Esophagus squamous epithelium (tissue), 5 donors: ENCODE measurements at places on chromosomes 7 and 10. TPM values are rescaled to one million over a fixed set of nuclear protein-coding genes. Genes with fewer than 3 reads are reported as not detected.

DNA sequence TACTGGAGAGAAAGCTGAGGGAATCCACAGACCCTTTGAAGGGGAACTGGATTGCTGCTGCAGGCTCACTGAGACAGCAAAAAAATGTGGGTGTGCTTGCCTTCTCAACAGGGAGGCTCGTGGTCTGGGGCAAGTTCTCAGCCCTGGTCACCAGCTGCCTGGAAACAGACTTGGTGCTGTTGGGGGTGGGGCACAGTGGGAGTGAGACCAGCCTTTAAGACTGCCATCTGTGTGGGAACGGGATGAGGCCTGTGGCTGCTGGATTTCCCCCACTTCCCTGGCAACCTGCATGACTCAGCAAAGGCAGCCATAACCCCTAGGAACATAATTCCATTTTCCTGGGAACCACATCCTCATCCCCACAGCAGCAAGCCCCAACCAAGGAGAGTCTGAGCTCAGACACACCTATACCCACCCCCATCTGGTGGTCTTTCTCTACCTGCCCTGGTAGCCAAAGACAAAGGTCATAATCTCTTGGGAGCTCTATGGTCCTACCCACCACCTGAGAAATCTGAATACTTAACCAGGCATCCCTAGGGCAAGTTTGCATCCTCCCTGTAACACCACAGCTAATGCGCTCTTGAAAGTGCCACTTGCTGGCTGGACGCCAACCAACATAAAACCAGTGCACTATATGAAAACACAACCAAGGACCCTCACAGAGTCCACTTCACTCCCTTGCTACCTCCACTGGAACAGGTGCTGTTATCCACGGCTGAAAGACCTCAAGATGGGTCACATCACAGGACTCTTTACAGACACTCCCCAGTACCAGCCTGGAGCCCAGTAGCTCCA lies 45.0 kb upstream of the TFEC start:
- H3K4me3 ChIP-seq = no peak overlapping the region
- no peaks in the 10 kb centered on the region for H3K27me3 ChIP-seq
- H3K36me3 ChIP-seq = no peaks in the 10 kb centered on the region
- no peak overlapping the region for H3K27ac ChIP-seq
- DNase-seq = no peak

Gene PPP1R3A
- not detected for total RNA-seq

GRCh38 chr7:120783273-120783672 lies 74.7 kb downstream of the TSPAN12 start:
- no peaks in the 10 kb centered on the region for H3K27me3 ChIP-seq
- H3K27ac ChIP-seq = no peak overlapping the region
- DNase-seq = no peak
- no peak overlapping the region for H3K4me3 ChIP-seq

Gene PNLIPRP2
- total RNA-seq = not detected

Gene BRAF
- 10.0 TPM for total RNA-seq

Gene CCSER2
- total RNA-seq = 29.2 TPM

DNA sequence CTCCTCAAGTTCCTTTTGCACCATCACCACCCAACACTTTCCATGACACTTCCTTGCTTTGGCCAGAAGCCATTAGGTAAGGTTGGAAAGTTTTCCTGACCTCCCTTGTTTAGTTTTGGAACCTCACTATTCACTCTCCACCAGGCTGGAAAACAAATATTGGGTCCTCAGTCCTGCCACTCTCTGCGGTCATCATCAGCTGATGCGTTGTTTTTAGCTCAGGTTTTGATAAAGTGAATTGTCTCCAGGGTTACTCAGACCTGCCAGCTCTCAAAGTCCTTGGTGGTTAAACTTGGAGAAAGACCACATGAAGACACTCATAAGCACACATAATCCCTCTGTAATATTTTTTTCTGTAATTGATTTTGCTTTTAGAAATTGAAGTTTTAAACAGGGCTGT lies 55.5 kb downstream of the CCDC186 start:
- no peak overlapping the region for H3K4me3 ChIP-seq
- H3K27me3 ChIP-seq = peaks cover 4% of the 10 kb centered on the region
- no peak overlapping the region for H3K27ac ChIP-seq
- H3K36me3 ChIP-seq = no peaks in the 10 kb centered on the region
- DNase-seq = no peak

GRCh38 chr10:132637477-132638129 lies 100.0 kb downstream of the INPP5A start:
- no peak overlapping the region for H3K4me3 ChIP-seq
- H3K4me1 ChIP-seq = peaks cover 10% of the 10 kb centered on the region
- H3K27me3 ChIP-seq = no peaks in the 10 kb centered on the region
- no peaks in the 10 kb centered on the region for H3K36me3 ChIP-seq

DNA sequence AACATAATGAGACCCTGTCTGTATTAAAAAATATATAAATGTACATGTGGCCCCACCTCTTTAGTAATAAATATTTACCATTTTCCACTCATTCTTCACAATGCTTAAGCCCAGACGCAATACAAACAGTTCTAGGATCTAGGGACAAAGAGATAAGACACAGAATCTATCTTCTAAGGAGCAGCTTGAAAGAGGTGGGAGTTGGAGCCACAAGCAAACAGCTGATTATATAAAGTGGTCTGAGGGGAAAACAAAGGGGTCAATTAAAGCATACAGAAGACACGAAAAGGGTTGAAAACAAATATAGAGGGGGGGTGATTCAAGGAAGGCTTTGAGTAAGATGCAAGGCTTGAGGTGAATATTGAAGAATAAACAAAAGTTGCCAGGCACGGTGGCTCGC lies 43.1 kb downstream of the UBE2H start:
- H3K27ac ChIP-seq = no peak overlapping the region
- H3K4me3 ChIP-seq = no peak overlapping the region
- H3K36me3 ChIP-seq = no peaks in the 10 kb centered on the region

Gene ASIC3
- total RNA-seq = 0.95 TPM

- no peaks in the 10 kb centered on the region for H3K27me3 ChIP-seq
- H3K36me3 ChIP-seq = no peaks in the 10 kb centered on the region
- no peak for DNase-seq
- peak overlapping the region; percentile 7 for H3K27ac ChIP-seq
- H3K4me3 ChIP-seq = no peak overlapping the region
Observed at GRCh38 chr7:66330961-66331360, 125.8 kb downstream of the TPST1 start.

Gene WIPF3
- 1.1 TPM for total RNA-seq

Gene FEZF1
- not detected for total RNA-seq

- no peak for DNase-seq
- H3K27me3 ChIP-seq = no peaks in the 10 kb centered on the region
- peaks cover 50% of the 10 kb centered on the region for H3K4me1 ChIP-seq
- H3K36me3 ChIP-seq = peaks cover 35% of the 10 kb centered on the region
- no peak overlapping the region for H3K4me3 ChIP-seq
- H3K27ac ChIP-seq = peak overlapping the region; percentile 66
Observed at GRCh38 chr7:55140221-55140940, 121.6 kb downstream of the EGFR start.

DNA sequence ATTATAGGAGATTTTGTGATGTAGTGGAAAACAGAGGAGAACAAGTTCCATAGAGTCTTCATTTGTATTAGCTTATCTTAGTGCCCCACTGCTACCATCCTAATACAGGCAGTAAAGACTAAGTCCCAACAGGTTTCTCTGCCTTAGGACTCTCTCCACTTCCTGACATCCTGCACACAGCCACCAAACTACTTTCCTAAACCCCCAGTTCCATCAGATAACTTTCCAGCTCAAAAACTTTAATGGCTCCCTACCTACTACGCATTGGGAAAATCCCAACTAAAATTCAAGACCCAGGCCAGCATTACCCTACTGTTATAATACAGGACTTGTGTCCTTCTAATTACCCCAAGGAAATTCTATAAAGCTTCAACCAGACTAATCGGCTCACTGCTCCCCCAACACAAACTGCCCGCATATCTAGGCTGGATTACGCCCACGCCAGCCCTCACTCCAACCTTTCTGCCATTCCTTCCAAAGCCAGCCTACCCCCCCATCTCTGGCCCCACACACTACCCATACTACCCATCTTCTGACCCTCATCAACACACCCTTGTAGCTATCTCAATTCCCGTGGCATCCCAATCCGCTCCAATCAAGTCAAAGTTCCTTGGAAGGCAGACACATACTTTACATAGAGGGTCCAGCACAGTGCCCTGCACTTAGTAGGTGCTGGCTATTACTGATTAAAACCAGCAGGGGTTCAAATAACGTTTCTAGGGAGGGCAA lies 1.4 kb downstream of the IDE start:
- peaks cover 57% of the 10 kb centered on the region for H3K4me1 ChIP-seq
- H3K27ac ChIP-seq = peak overlapping the region; percentile 97
- peaks cover 4% of the 10 kb centered on the region for H3K36me3 ChIP-seq
- DNase-seq = no peak
- H3K4me3 ChIP-seq = peak overlapping the region; percentile 91

DNA sequence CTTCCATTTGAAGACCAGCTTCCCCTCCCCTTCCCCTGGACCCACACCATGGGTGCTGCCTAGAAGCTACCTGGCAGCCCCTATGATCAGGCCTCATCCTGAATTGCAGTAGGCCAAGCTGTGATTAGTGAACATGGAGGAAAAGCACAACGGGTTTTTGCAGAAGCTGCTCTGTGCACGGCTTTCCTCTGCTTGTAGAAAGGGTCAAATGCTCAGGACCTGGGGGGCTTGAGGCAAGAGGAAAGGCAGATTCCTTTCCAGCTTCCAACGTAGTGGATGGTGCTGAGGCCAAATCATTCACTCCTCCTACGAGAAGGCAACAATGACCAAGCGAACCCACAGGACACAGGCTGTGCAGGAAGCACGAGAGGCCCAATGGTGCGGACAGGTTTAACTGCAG lies 410.3 kb upstream of the SHH start:
- no peaks in the 10 kb centered on the region for H3K27me3 ChIP-seq
- no peak for DNase-seq
- H3K4me3 ChIP-seq = no peak overlapping the region
- no peaks in the 10 kb centered on the region for H3K4me1 ChIP-seq

GRCh38 chr7:152336754-152337368 lies 98.9 kb downstream of the KMT2C start:
- H3K36me3 ChIP-seq = no peaks in the 10 kb centered on the region
- DNase-seq = no peak
- no peaks in the 10 kb centered on the region for H3K27me3 ChIP-seq
- H3K4me3 ChIP-seq = no peak overlapping the region
- peaks cover 7% of the 10 kb centered on the region for H3K4me1 ChIP-seq

Gene ABCB4
- total RNA-seq = not detected

DNA sequence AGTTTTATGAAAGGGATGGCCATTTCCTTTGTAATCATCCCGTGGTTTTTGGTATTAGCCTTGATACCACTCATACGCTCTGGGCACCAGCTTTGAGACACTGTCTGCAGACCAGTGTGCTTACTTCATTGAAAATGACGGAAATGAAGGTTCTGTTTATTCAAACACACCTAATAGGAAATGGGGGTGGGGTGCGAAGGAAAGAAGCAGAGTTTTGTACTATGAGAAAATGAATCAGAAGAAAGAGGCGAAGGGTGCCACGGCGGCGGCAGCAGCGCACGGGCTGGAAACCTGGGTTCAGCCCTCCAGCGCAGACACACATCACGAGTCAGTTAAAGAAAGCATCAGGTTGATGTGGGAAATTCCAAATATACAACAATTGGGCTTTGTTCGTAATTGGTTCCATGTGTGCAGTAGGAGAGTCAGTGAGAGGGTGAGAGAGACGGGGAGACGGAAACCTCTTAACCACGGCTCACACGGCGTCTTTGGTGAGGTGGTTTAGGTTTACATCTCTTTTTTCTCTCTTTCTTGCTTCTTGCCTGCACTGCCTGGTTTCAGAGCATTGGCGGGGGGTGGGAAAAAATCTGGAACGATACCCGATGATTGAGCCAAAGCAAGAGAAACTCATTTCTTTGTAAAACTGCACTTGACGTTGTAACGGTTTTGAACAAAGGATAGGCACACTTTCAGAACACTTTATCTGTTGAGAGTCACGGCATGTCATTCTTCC lies 321.2 kb downstream of the FRMD4A start:
- H3K4me3 ChIP-seq = no peak overlapping the region
- peak overlapping the region; percentile 64 for H3K27ac ChIP-seq
- no peak for DNase-seq
- H3K27me3 ChIP-seq = no peaks in the 10 kb centered on the region
- H3K36me3 ChIP-seq = no peaks in the 10 kb centered on the region

DNA sequence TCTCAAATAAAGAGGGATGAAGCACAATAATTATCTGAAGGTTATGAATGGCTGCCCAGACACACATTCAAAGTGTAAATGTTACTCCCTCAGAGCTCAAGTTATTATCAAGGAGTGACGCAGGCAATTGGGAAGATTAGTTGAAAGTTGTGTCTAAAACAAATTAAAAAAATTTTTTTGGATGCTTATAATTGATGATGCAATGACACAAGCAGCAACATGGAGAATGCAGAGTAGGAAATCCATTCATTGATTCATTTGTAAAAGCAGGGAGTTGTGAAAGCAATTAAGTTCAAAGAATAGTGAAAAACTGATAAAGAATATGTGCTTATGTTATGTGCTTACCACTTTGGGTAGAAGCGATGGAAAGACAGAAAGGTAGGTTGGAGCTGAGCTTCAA lies 120.4 kb downstream of the CDK6 start:
- H3K27ac ChIP-seq = no peak overlapping the region
- H3K4me1 ChIP-seq = peaks cover 3% of the 10 kb centered on the region
- DNase-seq = no peak
- no peak overlapping the region for H3K4me3 ChIP-seq
- H3K36me3 ChIP-seq = peaks cover 2% of the 10 kb centered on the region

Gene ZNF316
- total RNA-seq = 27.8 TPM

DNA sequence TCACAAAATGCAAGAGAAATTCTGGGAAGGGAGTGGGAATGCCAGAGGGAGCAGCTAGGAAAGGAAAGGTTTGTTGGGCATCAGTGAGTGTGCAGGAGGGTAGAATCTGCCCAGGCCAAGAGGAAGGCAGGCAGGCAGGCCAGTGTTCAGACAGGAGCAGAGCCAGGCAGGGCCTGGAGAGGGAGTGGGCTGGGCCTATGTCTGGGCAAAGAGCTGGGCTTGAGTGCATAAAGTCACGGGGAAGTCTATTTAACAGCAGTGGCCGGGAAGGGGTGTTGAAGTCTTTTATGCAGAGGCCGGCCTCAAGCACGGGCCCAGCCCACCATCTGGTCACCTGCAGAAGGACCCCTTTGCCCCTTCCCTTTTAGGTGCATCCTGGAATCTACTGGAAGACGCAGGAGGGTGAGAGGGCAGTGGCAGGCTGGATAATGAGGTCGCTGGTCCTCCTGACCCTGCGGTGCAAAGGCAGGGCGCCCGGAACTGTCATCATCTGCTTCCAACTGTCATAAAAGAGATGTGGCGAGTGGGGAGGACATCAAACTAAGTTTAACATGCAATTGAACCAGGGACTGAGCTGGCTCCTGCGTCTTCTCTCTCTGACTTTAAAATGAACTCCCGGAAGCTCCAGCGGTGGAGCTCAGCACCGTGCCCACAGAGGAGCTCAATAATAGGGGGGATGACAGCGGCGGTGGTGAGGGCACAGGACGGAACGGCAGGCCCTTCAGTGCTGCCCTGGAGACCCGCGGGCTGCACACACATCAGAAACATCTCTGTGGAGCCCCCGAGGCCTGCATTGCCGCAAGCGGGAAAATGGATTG lies 29.5 kb downstream of the CARD11 start:
- H3K27me3 ChIP-seq = no peaks in the 10 kb centered on the region
- no peak for DNase-seq
- no peaks in the 10 kb centered on the region for H3K36me3 ChIP-seq
- H3K4me1 ChIP-seq = no peaks in the 10 kb centered on the region

Gene NKX1-2
- 0.75 TPM for total RNA-seq

- H3K4me1 ChIP-seq = no peaks in the 10 kb centered on the region
- no peaks in the 10 kb centered on the region for H3K36me3 ChIP-seq
- DNase-seq = no peak
- no peaks in the 10 kb centered on the region for H3K27me3 ChIP-seq
- H3K27ac ChIP-seq = no peak overlapping the region
Observed at GRCh38 chr7:28575241-28575643, 162.9 kb downstream of the CREB5 start.
